ENCODE measurements at places on chromosomes 2 and 18.

DNA sequence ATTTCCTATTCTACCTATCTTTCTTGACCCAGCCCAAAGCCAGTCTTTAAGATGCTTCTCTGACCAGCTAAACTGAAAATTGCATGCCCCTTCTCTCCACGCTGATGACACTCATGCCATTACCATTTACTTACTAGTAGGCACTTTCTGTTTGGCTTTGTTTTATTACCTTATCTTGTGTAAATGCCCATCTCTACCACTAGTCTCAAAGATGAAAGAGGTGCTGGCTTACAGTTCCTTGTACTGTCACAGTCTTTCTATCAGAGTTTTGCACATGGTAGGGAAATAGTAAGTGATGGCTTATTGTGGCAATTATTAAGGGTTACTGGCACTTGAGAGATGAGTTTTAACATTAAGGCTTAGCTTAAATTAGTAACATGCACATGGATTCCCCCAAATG lies 352.1 kb downstream of the RBM43 start:
- no peak for DNase-seq

- no peak for DNase-seq
Measured at GRCh38 chr18:58128381-58129374, 84.7 kb downstream of the NEDD4L start.

- DNase-seq, result no peak
Measured at GRCh38 chr2:211133766-211134165, 577.4 kb downstream of the CPS1 start.

DNA sequence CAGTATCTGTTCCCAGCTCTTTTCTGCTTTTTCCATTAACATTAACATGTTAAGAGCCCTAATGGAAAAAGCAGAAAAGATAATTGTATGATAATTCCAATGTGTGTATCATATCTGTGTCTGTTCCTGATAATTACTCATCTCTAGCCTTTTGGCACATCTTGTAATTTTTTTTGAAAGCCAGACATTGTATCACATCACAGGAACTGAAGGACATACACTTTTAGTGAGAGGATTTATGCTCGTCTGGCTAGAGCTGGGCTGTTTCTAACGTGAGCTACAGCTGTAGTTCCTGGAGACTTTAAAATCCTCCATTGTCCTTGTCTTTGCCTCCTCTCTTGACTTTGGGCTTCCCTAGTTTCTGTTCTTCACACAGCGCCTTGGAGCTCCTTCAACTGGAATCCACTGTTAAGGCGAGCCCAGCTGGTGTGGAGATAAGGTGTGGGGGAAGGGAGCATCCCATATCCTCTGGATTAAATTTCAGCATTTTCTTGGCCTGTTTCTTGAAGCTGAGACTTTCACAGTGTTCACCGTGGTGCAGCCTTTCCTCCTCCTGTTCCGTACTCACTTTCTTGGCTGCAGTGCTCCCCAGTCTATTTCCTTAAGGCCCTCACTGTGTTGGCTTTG lies 211.5 kb downstream of the GALR1 start:
- DNase-seq, result no peak

DNA sequence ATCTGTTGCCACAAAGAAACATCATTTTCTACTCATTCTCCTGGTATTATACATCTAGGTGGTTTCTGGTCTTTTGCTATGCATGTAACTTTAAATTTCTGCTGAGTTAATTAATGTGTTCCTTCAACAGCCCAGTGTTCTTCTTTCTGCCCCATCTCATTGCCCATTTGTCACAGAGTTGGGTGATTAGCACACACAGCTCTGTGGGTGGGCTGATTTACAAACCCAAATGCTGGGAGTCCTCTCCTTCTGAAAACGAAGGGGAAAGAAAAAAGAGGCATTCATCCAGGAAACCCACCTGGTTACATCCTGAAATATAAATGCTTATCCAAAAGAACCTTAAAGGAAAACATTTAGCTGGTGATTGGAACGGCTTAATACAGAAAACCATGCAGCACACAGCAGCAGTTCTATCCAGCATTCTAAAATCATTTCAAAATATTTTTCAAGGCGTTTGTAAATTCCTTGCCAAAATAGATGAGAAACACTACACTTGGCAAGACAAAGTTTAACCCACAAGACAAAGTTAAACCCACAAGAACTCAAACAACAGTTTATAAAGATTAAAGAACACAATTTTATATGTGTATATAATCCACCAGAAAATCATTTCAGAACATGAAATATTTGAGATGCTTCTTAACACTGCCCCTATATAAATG lies 177.9 kb downstream of the ANTXR1 start:
- DNase-seq, result no peak

DNA sequence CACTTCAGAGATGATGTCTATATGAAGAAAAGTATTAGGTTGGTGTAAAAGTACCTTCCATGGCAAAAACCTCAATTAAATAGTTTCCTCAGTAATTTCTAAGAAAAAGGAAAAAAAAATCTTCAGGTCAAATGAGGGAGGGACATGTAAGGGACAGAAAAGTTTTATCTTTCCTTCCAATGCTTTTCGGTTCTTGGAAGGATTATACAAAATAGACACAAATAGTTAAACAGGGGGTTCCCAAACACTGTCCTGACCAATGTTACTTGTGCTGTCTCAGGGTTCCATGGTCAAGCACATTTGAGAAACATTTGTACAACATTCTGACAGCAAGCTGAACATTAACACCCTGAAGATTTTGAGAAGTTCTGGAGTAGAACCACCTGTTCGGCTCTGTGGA lies 22.0 kb downstream of the ERMN start:
- DNase-seq, result no peak

GRCh38 chr2:226717719-226718118 lies 81.9 kb downstream of the IRS1 start:
- no peak for DNase-seq

- DNase-seq, result no peak
Measured at GRCh38 chr2:169302364-169302763, 60.0 kb downstream of the LRP2 start.

- DNase-seq, result no peak
Measured at GRCh38 chr2:9824956-9825720, 18.1 kb upstream of the TAF1B start.

DNA sequence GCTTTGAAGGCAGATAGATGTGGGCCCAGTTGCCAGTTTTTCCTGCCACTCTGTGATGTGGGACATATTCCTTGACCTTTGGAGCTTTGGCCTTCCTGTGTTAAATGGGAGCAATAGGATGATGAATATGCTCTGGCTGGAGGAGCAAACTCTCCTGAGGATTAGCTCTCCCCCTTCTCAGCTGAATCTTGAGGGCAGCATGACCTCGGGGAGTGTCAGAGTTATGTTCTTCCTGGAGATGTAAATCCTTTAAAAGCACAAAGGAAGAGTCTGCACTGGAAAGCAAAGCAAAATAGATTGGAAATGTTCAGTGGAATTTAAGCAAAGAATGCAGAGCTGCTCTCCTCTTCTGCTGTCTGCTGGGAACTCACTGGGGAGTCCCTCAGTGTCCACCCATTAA lies 160.1 kb downstream of the ALK start:
- DNase-seq, result no peak

DNA sequence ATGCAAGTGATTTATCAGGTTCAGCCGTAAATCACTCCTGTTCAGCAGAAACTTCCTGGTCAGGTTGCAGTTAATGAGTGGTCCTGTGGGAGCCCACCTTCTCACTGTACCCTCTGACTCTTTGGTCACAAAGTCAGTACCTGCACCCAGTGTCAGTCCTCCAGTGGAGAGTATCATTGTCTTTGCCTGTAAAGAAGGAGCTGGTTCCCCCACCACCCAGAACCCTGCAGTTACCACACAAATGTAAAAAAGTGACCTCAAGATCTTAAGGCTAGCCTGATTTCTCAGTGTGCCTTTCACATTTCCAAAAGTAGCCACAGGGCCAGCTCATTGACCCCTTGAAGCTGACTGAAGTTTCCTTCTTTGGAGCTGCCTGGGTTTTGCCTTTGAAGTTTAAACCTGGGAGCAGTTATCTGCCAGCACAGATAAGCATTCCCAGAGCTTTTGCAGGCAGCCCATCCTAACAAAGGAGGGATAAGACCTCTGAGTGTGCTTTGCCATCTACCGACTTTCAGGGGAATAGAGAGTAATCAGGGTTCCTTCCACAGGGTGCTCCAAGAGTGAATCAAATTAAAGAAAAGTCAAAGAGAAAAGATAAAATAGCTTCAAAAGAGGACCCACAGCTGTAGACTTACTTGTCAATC lies 725.2 kb downstream of the CPS1 start:
- DNase-seq, result no peak

DNA sequence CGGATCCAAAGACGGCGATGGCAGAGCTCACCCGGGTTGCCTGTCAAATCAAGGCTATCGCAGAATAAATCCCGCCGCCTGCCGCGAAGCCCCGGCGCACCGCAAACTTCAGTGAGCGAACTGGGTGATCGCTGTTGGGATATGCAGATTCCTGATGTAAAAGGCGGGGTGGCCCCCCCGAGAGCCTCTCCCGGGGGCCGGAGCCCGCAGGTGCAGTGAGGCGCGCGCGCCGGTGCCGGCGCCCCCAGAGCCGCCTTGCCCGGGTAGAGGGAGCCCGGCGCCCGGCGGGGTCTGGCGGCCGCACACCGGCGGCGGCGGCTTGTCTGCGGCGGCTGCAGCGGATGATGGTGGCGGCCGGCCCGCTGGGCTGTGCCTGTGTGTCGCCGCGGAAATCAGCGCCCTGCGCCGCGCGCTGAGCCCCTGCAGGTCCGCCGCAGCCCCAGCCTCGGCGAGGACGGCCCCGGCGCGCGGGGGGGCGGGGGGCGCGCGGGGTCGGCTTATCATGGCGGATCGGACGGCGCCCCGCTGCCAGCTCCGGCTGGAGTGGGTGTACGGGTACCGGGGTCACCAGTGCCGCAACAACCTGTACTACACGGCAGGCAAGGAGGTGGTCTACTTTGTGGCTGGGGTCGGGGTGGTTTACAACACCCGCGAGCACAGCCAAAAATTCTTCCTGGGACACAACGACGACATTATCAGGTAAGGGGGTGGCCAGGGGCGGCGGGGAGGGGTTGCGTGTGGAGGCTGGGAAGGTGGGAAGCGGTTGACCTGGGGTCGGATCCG lies 1.3 kb downstream of the EML6 start:
- DNase-seq, result no peak

- DNase-seq, result no peak
Measured at GRCh38 chr2:168025487-168026202, 221.8 kb downstream of the STK39 start.

GRCh38 chr18:48053881-48054816 lies 123.7 kb upstream of the SMAD2 start:
- DNase-seq, result no peak

DNA sequence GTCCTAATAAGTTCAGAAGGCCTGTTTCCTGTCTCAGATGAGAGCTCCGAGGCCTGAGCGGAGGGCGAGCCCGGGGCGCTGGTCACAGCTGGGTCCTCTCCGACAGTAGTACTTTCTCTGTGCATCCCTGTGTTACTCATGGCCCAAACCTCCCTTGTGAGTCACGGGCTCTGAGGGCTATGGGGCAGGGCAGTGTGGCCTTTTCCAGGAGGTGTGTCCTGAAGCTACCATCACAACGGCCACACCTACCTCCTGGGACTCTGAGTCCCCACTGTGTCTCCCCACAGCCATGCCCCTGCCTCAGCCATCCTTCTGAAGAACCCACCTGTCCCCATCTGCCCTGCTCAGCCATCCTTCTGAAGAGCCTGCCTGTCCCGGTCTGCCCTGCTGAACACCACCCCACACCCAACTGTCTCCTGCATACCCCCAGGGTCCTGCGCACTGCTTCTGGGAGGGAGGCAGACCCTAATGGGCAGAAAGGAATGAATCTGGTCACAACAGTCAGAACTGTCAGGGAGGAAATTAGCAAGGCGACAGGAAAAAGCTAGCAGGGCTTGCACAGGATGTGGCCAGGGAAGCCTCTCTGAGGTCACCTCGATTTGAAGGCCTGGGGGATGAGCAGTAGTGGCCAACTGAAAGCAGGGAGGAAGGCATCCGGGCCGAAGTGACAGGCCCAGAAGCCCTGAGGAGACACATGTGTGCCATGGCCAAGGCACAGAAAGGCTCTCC lies 145.4 kb upstream of the RIOK3 start:
- DNase-seq, result no peak

DNA sequence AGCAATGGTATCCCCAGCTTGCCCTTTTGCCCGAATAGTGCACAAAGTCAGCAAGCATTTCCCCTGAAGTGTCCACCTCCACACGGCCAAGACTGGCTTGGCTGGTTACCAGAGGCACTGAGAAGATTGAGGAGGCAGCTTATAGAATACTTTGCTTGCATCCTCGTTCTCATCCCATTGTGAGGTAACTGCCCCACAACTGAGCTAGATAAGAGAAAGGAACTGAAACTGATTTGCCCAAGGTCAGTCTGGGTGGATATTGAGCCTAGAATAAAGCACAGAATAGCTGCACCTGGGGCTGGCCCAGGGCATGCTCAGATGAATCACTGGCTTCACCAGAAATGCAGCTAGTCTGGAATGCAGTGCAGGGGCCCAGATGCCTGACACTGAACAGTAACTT lies 32.7 kb upstream of the MAP4K3 start:
- DNase-seq, result no peak

GRCh38 chr2:201182650-201183364 lies at the start of gene CASP10:
Gene CASP10 (plus strand): TSS chr2:201183141. CDS start chr2:201185778, 2,637 bp downstream.
- DNase-seq, result no peak

DNA sequence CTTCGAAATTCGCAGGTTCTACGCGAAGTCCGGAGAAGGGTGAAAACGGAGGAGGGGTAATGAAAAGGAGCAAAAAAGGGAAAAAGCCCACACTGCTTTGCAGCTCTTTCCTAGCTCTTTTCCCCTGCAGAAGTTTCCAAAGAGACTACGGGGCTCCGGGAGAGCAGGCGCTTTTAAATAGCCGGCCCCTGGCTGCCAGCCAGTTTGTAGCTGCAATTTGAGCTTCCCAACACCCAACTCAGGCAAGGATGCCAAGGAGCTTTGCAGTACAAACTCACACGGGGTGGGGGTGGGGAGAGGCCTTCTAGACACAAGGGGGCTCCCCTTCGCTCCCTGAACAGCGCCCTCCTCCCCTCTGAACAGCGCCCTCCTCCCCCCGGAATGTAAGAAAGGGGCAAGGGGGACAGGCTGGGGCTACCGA lies at the start of gene IGFBP5:
Gene IGFBP5, minus strand, starts transcription at position 149 of the 421 bp plus-strand sequence. CDS start 774 bp downstream, outside the sequence.
- DNase-seq, result no peak

DNA sequence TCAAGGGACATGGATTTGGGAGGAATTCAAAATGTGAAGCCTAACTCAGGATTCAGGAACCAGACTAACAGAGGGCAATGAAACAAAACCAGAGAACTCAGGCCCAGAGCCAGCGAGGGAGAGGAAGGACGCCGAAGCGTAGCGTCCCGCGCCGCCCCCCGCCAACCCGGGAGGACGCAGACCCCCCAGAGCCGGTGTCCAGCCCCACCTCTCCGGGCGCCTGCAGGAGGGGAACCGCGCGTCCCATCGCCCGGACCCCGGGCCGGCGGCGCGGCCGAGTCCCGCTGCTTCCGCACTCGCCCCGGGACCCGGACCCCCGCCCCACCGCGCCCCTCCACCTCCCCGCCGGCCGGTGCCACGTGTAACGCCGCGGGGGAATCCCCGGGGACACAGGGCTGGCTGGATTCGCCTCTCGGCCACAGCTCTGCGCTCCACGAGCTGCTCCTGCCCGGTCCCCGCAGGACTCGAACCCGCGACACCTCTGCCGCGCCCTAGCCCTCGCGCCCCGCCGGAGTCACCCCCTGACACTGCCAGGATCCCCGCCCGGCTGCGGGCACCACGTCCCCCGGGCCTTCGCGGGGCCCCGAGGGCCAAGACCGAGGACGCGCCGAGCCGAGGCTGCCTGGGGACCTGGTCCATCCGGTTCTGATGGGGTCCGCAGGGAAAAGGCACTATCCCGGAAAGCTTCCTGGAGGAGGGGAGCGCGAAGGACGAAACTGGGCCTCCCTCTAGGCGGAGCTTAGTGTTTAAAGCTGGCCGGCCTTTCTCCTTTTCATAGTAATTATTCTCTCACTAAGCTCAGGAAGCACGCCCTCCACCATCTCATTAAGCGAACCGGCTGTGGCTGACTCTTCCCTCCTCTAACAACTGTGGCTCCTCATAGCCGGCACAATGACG lies 40.4 kb upstream of the FAM124B start:
- no peak for DNase-seq

Measured in stimulated activated CD4-positive, alpha-beta T cell treated with anti-CD3 and anti-CD28 coated beads, Interleukin-1b, Interleukin-23, amount 100 ng/mL, for 1 hour (primary cell).